ENCODE measurements at places on chromosomes 11 and 22.
A peak's percentile ranks its signal among the peaks of the same experiment; 100 is the strongest.

DNA sequence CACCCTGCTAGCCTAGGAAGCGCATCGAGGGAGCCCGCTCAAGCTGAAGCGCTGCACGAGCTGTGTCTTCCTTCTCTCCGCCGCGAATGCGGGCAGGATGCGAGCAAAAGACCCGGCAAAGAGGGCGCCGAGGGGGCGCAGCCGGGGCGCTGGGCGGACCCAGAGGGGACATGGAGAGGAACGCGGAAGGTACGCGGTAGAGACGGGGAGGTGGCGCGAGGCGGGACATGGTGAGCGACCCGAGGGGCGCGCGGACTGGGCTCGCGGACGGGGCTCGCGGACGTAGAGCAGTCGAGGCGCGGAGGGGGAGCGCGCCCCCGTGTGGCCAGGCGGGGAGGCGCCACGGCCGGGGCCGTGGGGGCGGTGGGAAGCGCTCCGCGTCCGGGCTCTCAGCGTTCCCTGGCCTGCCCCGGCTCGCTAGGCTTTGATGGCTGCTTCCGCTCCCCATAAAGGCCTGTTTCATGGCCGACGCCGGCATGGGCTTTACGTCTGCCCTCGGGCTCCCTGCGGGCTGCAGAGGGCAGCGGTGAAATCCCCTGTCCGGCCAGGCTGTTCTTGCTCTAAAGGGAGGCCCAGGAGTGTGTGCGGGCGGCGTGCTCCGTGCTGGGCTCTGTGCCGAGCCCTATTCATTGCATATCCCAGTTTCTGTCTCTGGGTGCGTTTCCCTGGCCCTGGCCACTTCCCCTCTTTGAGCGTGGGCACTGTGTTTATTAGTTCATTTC is 31.2 kb upstream of the TRIM29 start:
- DNase-seq: no peak

- DNase-seq: no peak
Observed at GRCh38 chr22:41327124-41327523, 25.8 kb downstream of the ZC3H7B start.

DNA sequence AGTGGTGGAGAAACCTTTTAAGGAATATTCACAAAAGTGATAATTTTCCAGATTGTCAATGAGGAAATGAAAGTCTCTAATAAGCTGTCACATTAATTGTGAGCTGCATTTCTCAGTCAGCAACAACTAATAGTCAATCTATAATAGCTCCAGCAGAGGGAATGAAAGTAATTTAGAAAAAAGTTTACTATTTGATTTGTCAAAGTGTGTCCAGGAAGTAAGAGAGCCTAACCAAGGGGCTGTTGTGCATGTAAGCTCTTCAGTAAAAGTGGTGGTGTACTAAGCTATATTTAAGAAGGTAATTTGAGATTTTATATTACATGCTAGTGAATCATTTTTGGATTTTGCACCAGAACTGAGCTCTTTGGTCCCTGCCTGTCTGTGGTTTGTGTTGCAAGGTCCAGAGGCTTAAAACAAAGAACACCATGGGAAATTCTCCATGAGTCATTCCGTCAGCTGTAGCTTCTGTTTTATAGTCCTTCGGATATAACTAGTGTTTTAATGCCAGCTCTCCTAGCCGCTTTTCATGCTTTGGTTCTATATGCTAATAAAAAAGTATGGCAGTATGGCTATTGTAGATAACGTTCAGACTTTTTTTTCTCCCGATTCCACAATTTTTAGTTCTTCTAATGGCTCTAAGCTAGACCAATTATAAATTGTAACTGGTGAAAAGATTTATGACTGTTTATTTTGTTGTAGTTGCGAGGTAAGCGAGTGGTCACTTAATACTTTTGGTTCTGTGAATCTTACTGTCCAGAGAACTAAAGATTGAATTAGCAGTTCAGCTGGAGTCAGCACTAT is 64.6 kb downstream of the ARHGEF12 start:
- DNase-seq: peak; percentile 96

GRCh38 chr11:67117672-67118180 is 1.3 kb upstream of the KDM2A start:
- no peak for DNase-seq

DNA sequence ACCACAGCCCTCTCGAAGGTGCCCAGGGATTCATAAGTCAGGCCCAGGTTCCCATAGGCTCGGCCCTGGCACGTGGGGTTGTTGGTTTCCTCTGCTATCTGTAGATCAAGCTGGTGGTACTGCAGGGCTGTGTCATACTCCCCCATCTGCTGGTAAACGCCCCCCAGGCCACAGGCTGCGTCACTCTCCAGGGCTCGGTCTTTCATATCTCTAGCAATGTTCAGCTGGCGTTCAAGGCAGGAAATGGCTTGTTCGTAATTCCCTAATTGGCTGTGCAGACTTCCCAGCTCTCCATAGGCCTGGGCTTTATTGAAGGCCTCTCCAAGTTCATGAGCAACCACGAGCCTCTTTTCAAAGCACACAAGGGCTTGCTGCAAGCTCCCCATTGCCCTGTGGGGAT is 186.4 kb upstream of the PITPNB start:
- no peak for DNase-seq

DNA sequence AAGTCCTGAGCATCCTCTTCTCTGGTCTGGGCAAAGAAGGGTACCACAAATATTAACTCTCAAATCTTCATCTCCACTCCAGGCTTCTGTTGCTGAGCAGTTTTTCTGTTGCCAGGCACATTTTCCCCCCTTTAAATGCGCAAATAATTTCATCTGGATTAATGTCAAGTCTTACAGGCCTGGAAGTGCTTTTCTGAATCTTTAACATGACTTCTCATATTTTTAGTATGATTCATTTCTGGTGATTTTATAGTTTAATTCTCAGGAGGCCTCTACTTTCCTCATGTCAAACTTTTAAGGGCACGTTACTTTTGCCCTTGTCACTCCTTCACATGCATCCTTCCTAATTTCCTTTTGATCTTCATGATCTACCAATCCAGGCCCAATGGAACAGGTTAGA is 510.2 kb downstream of the METTL15 start:
- no peak for DNase-seq

DNA sequence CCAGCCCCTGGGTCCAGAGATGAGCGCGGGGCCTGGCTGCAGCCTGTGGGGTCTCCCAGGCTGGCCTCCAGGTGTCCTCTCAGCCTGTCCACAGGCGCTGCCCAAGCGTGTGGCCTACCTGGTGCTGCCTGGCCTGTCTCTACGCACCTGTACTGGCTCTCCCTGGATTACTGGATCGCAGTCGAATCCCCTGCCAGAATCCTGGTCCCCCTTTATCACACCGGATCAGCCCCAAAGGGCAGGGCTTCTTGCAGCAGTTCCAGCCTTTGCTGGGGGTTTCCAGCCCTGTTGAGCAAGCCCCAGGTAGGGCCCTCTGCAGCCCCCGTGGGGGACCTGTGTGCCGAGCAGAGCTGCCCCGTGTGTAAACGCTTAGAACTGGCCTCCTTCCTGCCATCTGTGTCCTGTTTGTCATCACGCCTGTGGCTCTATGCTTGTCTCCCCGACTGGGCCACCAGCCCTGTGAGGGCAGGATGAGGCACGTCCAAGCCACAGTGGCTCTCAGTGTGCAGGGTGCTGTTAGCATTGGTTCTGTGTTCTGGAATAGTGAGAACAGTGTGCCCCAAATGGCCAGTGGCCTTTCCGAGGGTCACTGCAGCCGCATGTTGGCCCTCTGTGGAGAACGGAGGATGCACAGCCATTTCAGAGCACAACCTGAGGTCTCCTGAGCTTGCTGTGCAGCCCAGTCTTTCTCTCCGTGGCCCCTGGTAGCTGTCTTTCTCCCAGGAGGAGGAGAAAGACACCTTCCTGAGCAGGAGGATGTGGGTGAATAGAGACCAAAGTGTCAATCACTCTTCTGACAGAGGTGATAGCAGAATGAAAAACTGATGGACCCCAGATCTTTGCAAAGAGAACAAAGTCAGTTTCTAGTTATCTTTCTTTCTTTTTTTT is 13.9 kb upstream of the TXNRD2 start:
- no peak for DNase-seq

- DNase-seq: peak; percentile 38
Observed at GRCh38 chr11:112012874-112013273, 12.3 kb upstream of the DLAT start.

Data from non-pigmented ciliary epithelial cell (primary cell).